ENCODE measurements at places on chromosomes 6 and 20. TPM values are rescaled to one million over a fixed set of nuclear protein-coding genes. Genes with fewer than 3 reads are reported as not detected.

The KIF6 gene
- not detected for total RNA-seq

The OR12D3 gene
- not detected for total RNA-seq

The KCNK15 gene
- not detected for total RNA-seq

The TNFRSF6B gene
- total RNA-seq = not detected

DNA sequence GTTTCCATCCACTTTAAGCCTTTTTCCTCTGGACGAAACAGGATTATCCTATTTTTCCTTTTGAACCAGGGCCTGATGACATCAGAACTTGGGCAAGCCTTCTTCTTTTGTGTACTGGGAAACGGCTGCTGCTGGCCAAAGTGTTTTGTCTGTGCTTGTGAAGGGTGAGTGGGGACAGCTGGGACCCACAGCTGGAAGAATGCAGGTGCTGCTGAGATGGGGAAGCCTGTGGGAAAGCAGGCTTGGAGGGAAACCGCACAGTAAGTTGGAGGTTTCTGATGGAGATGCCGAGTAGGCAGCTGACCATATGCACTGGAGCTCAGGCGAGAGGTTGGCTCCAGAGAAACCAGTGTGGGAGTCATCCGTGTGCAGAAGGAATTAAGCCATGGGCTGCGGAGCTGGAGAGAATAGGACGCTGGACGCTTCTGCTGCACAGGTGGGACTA, 8.5 kb upstream of the PSMG4 start:
- H3K4me1 ChIP-seq = peaks cover 14% of the 10 kb centered on the region
- no peak overlapping the region for H3K27ac ChIP-seq
- peaks cover 15% of the 10 kb centered on the region for H3K27me3 ChIP-seq
- no peaks in the 10 kb centered on the region for H3K36me3 ChIP-seq
- H3K4me3 ChIP-seq = no peak overlapping the region
- DNase-seq = no peak

- no peaks in the 10 kb centered on the region for H3K4me1 ChIP-seq
- H3K27me3 ChIP-seq = peaks cover 7% of the 10 kb centered on the region
- no peaks in the 10 kb centered on the region for H3K36me3 ChIP-seq
- no peak overlapping the region for H3K4me3 ChIP-seq
Measured at GRCh38 chr6:100482698-100483097, 18.0 kb upstream of the SIM1 start.

DNA sequence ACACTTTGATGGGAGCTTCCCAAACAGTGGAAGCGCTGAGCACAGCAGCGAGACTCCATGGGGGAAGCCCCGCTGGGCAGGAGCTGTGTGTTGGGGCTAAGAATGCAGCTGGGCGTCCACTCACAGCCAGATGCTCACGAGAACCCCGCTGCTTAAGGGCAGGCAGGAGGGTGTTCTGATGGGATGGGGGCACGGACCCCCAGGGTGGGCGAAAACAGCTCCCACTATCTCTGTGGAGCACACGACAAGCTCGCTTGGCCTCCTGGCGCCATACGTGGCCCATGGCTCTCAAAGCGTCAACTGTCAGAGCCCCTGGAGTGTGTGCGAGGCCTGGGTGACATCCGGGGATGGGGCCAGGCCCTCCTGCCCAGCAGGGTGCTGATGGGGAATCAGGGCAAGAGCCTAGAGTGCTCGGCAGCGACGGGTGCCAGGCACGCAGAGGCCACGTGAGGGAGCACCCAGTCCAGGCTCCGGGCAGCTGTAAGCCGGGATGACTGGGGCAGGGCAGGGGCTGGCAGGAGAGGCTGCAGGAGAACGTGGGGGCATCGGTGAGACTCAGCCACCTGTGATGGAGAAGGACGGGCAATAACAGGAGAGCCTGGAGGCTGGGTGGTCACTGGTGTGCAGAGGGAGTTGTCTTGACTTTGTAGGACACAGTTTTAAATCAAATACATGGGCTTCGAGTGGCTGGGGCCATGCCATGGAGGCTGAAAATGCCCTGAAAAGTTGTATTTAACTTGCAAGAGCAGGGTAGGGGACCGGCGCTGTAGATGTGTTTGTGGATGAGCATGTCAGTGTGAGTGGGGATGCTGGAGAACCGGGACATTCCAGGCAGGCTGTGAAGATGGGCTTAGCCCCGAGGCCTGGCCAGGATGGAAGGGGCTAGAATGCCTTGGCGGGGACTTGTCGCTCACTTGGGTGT, 27.3 kb downstream of the PYGB start:
- H3K27me3 ChIP-seq = no peaks in the 10 kb centered on the region
- no peak for DNase-seq
- H3K4me3 ChIP-seq = no peak overlapping the region
- peaks cover 4% of the 10 kb centered on the region for H3K36me3 ChIP-seq

GRCh38 chr20:2624190-2624589, 28.2 kb upstream of the NOP56 start:
- no peaks in the 10 kb centered on the region for H3K36me3 ChIP-seq
- no peak overlapping the region for H3K4me3 ChIP-seq
- H3K27ac ChIP-seq = no peak overlapping the region
- peaks cover 28% of the 10 kb centered on the region for H3K27me3 ChIP-seq

DNA sequence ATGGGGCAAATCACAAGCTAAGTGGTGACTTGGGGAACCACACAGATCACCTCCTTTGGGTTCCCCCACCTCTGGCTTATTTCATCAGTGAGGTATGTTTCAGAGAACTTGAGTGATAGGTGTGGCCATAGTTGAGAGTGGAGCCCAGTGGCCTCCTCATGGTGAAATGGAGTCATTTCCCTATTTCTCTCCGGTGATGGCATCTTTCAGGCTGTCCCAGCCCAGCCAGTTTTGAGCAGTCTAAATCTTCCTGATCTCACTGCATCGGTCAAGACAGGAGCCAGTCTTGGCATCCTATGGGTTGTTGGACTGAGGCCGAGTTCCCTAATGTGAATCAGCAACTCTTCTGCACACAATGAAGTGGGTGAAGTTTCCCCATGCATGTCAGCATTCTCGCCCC, 132.4 kb downstream of the EYA2 start:
- H3K4me3 ChIP-seq = no peak overlapping the region
- no peaks in the 10 kb centered on the region for H3K36me3 ChIP-seq
- H3K4me1 ChIP-seq = no peaks in the 10 kb centered on the region
- no peak overlapping the region for H3K27ac ChIP-seq
- no peak for DNase-seq

GRCh38 chr6:115729036-115729435, 331.7 kb downstream of the FRK start:
- DNase-seq = no peak
- no peaks in the 10 kb centered on the region for H3K4me1 ChIP-seq
- H3K27me3 ChIP-seq = no peaks in the 10 kb centered on the region
- no peak overlapping the region for H3K4me3 ChIP-seq
- no peaks in the 10 kb centered on the region for H3K36me3 ChIP-seq

GRCh38 chr20:12966468-12967085, 42.2 kb upstream of the SPTLC3 start:
- no peaks in the 10 kb centered on the region for H3K36me3 ChIP-seq
- no peak overlapping the region for H3K27ac ChIP-seq
- no peak overlapping the region for H3K4me3 ChIP-seq
- H3K4me1 ChIP-seq = no peaks in the 10 kb centered on the region
- DNase-seq = no peak

GRCh38 chr6:2448826-2449571, 203.6 kb upstream of the GMDS start:
- H3K36me3 ChIP-seq = no peaks in the 10 kb centered on the region
- H3K27ac ChIP-seq = no peak overlapping the region
- peak; percentile 31 for DNase-seq

DNA sequence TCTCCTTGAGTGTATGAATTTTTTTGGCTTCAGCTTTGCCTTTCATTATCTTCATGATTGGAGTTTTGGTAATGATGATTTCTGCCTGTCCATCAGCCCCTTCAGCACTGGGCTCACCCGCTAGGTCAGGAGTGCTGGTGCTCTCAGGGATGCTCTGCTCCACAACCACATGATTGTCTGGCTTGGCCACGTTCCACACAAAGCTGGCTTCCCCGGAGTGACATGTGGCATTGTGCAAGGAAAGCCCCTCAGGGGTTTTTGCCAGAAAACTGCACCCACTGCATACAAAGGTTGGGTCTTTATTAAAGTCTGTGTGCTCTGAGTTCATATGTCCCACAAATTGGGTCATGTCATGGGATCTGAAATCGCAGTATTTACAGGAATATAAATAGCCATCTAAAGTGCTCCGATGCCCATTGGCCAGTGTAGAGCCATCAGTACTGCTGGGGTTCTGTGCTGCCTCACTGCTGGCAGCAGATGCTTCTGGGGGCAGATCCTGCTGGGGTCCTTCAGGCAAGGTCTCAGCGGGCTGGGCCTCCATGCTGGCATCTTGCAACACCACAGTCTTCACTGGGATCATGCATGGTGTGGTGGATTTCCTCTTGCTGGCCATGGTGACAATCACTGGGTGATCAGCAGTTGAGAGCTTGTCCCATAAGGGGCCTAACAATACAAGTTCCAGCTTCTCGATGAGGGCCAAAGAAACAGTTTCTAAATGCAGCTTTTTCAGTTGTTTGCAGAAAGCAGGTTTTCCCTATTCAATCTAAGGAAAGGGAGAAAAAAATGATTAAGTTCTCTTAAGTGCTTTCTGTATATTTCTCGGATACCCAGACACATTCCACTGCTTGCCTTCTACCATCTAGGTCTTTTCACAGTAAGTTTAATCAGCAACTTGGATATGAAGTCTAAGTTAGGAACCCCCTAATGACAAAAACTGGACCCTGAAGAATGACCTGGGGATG, 67.2 kb downstream of the PLCG1 start:
- no peaks in the 10 kb centered on the region for H3K27me3 ChIP-seq
- H3K36me3 ChIP-seq = no peaks in the 10 kb centered on the region
- H3K4me3 ChIP-seq = no peak overlapping the region
- no peak for DNase-seq
- no peak overlapping the region for H3K27ac ChIP-seq
- H3K4me1 ChIP-seq = no peaks in the 10 kb centered on the region

DNA sequence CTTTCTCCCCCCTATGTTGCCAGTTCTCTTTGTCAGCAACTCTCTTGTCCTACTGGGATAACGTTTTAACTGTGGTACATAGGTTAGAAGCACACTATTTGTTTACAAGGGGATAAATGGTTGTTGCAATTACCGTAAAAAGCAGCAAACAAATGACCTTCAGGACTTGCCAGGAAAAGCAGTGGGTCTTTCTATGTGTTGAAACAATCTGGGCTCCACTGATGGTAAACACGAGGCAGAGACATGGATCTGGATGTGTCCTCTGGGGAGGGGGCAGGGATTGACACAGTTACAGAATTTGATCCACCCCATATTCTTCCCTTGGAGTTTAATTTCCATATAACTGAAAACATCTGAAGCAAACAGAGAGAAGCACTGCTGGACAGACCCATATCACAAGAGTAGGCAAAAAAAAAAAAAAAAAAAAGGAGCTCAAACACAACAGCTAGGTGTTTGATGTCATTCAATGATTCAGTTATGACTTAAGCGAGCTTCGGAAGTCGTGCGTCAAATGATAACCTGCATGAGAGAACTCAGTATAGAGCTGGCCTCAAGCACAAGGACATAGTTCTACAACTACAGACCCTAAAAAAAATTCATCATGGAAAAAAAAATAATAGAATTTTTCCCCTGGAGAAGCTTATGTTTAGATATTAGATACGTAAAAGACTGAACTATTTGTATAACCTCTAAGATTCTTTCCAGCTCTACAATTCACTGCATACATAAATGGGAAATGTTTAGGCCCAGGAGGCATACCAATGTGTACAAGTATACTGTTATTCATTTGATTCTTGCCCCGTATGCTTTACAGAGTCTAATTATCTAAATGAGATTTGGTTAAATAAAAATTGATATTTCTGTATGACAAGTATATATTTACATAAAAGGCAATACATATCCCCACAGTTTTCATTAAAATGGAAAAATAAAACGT, 127.7 kb downstream of the ALDH8A1 start:
- peaks cover 3% of the 10 kb centered on the region for H3K4me1 ChIP-seq
- no peak overlapping the region for H3K27ac ChIP-seq
- peaks cover 5% of the 10 kb centered on the region for H3K27me3 ChIP-seq
- no peaks in the 10 kb centered on the region for H3K36me3 ChIP-seq
